ENCODE measurements at places on chromosomes 2 and 18.
A peak's percentile ranks its signal among the peaks of the same experiment; 100 is the strongest.

- DNase-seq, result peak; percentile 72
Measured at GRCh38 chr18:1663879-1664705, 759.4 kb downstream of the ADCYAP1 start.

GRCh38 chr2:10002109-10002508 lies 41.2 kb upstream of the KLF11 start:
- no peak for DNase-seq

GRCh38 chr18:41996020-41996419 lies 41.0 kb downstream of the PIK3C3 start:
- no peak for DNase-seq

DNA sequence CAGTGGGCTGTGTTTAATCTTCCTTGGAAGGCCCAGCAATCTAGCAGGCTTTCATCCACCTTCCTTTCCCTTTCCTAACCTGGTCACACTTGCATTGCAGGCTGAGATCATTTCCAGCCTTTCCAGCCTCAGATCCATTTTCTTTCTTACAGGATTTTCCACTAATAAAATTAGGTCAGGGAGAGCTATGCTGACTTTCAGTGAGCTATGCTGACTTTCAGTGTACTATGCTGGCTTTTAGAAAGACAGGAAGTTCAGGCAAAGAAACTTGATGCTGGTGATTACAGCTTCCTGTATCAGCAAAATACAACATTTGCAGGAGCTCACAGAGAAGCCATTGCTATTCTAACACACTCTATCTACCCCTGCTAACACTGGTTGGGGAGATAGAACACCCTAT lies 735.0 kb downstream of the CCDC85A start:
- DNase-seq, result no peak

GRCh38 chr18:49651033-49651432 lies 89.2 kb downstream of the LIPG start:
- no peak for DNase-seq

- peak; percentile 74 for DNase-seq
Measured at GRCh38 chr2:165203689-165204559, at the start of gene SCN3A. Gene SCN3A, minus strand, starts transcription at chr2:165204050. Its CDS starts 27,656 bp downstream, at chr2:165176394.

DNA sequence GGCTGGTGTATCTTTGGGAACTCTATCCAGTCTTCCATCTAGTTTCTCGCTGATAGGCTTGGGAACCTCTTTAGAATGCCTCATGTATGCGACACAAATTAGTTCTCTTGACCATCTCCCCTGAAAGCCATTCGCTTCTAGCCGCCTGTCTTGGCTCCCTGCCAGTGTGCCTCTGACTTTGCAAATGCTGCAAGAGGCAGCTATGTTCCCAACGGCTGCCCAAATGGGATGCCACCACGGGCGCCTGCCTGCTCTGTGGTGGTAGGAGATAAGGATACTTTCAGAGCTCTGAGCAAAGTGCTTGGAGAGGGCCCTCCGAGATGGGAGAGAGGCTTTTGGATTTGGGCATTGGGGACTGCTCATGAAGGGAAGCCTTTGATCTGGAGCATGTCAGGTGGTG lies 77.7 kb upstream of the IGFBP5 start:
- DNase-seq, result no peak

GRCh38 chr2:98697651-98698337 lies 33.1 kb downstream of the MGAT4A start:
- DNase-seq, result no peak

- no peak for DNase-seq
Measured at GRCh38 chr2:1512321-1513289, 99.3 kb downstream of the TPO start.

DNA sequence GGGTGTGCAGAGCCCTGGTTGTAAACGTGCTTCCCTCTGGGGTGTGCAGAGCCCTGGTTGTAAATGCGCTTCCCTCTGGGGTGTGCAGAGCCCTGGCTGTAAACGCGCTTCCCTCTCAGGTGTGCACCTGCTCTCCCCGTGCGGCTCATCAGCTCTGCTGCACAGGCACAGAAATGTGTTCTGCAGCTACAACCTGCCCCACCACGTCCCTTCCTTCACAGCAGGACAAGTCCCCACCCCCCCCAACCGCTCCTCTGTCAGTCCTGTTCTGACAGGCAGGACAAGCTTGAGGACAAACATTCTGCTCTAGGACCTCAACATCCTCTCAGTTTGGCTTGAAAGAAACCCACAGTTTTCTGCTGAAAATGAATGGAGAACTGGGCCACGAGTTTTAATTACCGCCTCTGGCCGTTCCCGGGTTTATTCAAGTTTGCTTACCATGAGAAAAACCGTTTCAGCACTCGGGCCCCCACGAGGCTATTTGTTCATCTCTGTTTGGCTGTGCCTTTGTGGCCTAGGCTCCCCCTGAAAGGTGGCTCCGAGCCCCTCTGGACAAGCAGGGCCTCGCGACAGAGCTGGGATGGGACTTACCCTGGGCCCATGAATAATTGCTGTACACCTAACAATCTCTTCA lies 81.0 kb upstream of the ASB18 start:
- no peak for DNase-seq

DNA sequence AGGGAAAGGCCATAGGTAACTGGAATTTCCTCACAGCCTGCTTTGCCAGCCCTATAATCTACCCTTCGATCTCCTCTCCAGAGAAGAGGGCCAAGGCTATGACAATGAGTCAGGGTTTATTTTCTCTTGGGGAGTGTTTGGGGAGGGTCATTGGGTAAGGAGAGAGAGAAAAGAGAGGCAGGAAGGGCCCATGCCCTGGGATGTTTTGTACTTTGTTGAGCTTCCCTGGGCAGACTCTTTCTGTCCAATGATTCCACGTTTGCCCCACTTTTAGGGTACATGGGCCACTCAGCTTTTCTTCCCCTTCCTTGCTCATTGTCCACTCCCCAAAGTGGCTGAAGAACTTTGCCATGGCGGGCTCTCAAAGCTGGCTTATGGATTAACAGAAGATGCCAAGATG lies 224.2 kb downstream of the ALK start:
- DNase-seq, result no peak

DNA sequence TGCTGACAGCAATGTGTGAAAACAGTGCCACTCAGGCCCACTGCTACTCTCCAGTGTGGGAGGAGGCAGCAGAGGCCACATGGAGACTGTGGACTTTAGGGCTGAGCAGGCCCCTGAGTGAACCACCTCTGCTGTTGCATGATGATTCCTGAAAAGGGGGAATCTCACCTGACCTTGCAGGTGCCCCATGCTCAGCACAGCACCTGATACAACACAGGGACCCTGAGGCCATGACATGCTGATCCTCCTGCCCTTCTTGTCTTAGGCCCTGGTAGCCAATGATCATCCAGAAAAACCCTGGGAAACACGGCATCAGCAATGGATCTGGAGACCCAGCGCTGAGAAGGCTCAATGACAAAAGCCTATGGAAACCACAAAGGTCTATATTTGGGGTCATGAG lies 446.8 kb upstream of the MYT1L start:
- DNase-seq, result no peak

DNA sequence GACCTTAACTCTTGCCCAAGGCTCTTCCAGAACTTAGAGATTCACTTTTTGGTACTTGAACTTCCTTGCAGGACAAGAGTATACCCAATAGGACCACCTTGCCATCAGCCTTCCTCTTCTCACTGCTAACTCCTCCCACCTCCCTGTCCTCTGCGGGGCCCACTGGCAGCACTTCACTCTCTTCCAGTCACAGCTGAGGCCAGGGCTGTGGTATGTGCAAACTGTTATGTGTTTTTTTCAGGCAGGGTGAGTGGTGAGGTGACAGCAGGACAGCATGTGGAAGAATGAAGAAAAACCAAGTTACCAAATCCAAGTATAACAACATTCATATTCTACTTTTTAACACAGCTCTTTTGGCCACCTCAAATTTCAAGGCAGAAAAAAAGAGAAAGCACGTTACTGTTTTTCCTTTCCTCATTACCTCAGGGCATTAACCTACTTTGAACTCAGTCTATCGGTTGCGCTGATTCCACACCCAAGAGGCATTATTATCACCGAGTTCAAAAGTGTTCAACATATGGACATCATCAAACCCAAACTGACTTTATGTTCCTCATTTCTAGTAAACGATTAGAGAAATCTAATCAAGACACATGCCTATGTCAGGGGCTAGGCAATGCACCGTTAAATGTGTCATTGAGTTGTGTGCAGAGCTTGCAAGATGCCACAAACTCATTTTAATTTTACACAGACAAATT lies 605.2 kb upstream of the SYT4 start:
- no peak for DNase-seq

DNA sequence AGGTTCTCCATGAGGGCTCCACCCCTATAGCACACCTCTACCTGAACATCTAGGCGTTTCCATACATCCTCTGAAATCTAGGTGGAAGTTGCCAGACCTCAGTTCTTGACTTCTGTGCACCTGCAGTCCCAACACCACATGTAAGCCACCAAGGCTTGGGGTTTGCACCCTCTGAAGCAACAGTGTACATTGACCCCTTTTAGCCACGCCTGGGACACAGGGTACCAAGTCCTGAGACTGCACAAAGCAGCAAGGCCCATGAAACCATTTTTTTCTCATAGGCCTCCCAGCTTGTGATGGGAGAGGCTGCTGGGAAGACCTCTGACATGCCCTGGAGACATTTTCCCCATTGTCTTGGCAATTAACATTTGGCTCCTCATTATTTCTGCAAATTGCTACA lies 20.0 kb downstream of the ARL6IP6 start:
- no peak for DNase-seq

- no peak for DNase-seq
Measured at GRCh38 chr2:85444629-85445172, 26.2 kb downstream of the SH2D6 start.

DNA sequence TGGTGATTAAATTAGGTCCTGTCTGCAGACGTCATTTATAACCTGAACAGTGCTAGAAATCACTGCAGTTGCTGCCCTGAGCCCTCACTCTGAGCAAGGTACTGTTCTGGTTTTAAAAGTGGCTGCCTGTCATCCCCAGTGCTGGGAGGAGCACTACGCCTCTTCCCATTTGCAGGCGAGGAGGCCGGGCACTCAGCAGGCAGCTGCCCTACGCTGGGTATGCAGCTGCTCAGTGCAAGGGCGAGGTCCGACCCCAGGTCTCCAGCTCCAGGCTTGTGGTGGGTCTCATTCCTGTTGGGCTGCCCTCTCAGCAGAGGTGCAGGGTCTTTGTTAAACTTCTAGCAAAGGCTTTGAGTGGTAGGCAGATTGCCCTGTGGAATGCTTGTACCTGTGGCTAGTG lies 15.7 kb downstream of the CNDP2 start:
- no peak for DNase-seq

GRCh38 chr2:218381916-218382366 lies at the start of gene SLC11A1:
Gene SLC11A1, plus strand, starts transcription at chr2:218382273. Its CDS starts 96 bp downstream, at chr2:218382369.
- DNase-seq, result no peak

DNA sequence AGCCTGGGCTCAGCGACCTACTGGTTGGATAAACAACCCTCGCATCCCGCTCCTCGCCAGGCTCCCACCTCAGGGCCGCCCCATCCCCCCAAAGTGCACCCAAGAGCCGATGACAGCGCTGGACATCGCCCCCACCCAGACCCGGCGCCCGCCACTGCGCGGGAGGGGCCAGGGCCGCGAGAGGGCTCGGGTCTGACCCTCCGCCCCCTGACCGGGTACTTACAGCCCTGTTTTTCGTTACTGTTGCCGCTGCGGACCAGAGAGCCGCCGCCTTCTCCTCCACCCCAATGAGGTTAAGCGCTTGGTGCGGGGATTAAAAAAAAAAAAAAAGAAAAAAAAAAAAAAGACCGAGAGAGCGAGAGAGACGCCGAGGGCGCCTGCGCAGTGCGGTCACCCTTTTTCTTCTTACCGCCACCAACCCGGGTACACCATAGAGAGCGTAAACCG lies at the start of gene CLASP1:
Gene CLASP1 (minus strand): TSS at position 314 of the 447 bp plus-strand sequence. CDS start 43,567 bp downstream, outside the sequence.
- peak; percentile 99 for DNase-seq

GRCh38 chr18:35045806-35046205 lies 4.6 kb downstream of the MAPRE2 start:
- no peak for DNase-seq

- DNase-seq, result peak; percentile 46
Measured at GRCh38 chr2:10226038-10226724, 76.5 kb upstream of the HPCAL1 start.

DNA sequence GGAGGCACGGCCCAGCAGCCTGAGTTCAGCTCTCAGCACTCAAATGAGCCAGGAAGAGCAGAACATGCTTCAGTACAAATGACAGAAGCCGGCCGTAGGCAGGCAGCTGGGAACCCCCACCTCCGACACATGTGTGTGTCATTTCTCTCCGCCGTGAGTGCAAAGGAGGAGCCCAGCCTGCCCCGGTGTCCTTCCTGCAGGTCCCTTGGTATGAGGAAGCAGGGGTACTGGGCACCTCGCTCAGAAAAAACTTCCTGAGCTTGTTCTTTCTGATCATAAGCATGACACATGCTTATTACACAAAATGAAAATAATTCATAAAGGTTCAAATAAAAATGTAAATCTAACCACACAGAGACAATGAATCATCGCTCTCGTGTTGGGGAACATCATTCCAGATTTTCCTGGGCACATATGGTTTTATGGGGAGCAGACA lies 35.3 kb downstream of the KCNF1 start:
- no peak for DNase-seq

DNA sequence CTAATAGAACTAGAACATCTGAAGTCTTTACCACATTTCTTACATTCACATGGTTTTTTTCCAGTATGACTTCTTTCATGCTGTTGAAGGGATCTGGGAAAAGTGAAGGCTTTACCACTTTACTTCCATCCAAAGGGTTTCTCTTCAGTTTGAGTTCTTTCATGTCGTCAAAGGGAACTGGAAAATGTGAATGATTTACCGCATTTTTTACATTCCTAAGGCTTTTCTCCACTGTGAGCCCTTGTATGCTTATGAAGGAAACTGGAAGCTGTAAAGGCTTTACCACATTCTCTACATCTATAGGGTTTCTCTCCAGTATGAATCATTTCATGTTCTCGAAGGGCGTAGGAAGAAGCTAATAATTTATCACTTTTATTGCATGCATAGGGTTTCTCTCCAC lies 46.7 kb downstream of the NBEAL1 start:
- no peak for DNase-seq

GRCh38 chr2:62406573-62407043 lies 99.4 kb downstream of the TMEM17 start:
- no peak for DNase-seq

- no peak for DNase-seq
Measured at GRCh38 chr2:44929735-44930273, 11.7 kb upstream of the SIX3 start.

- no peak for DNase-seq
Measured at GRCh38 chr18:25650201-25650941, 298.4 kb upstream of the ZNF521 start.

DNA sequence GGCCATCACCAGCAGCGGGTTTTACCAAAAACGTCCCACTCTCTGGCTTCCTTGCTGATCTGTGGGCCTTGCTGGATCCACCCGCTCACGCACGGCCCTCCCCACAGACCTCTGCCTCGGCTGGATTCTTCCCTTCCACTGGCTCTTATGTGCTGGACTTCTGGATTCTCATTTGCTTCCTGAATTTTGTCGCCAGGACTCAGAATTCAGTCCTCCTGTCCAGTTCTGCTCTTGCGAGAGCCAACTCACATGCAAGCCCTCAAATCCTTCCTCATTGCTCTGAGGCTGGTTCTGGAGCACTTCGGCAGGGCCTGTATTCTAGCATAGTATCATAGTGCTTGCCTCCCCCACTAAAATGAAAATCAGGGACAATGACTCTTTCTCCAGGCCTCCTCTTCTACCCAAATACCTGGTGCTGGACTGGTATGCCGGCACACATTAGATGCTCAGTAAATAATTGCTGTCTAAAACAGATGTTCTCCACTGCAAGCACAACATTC lies 115.5 kb downstream of the ATL2 start:
- DNase-seq, result no peak
